ENCODE measurements at places on chromosomes 6 and 20. TPM values are rescaled to one million over a fixed set of nuclear protein-coding genes. Genes with fewer than 3 reads are reported as not detected.

The PACSIN1 gene
- 0.69 TPM for total RNA-seq

The UBE2C gene
- total RNA-seq = 189 TPM

The CAP2 gene
- total RNA-seq = 15.7 TPM

The ETV7 gene
- total RNA-seq = 8.7 TPM

The FNDC1 gene
- 0.17 TPM for total RNA-seq

The APCDD1L gene
- not detected for total RNA-seq

The OR2J3 gene
- not detected for total RNA-seq

The ZBTB12 gene
- total RNA-seq = 22.6 TPM

The KCNK16 gene
- total RNA-seq = not detected

The CENPQ gene
- 16.4 TPM for total RNA-seq

The CLPSL1 gene
- total RNA-seq = not detected

DNA sequence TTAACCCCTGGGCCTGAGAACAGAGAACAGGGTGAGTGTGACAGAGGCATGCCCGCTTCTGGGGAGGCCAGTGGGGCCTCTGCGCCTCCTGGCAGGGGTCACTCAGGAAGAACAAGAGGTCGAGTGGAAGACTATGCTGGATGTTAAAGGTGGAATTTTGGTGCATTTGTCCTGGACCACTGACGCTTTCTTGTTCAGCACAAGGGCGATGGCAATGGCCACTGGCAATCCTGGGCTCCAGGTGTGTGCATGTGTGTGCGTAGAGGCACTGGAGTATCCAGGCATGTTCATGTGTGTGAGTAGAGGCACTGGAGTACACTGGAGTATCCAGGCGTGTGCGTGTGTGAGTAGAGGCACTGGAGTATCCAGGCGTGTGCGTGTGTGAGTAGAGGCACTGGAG is 23.5 kb upstream of the NPBWR2 start:
- H3K27me3 ChIP-seq = peaks cover 56% of the 10 kb centered on the region
- H3K27ac ChIP-seq = no peak overlapping the region
- H3K4me1 ChIP-seq = peaks cover 9% of the 10 kb centered on the region
- DNase-seq = no peak

DNA sequence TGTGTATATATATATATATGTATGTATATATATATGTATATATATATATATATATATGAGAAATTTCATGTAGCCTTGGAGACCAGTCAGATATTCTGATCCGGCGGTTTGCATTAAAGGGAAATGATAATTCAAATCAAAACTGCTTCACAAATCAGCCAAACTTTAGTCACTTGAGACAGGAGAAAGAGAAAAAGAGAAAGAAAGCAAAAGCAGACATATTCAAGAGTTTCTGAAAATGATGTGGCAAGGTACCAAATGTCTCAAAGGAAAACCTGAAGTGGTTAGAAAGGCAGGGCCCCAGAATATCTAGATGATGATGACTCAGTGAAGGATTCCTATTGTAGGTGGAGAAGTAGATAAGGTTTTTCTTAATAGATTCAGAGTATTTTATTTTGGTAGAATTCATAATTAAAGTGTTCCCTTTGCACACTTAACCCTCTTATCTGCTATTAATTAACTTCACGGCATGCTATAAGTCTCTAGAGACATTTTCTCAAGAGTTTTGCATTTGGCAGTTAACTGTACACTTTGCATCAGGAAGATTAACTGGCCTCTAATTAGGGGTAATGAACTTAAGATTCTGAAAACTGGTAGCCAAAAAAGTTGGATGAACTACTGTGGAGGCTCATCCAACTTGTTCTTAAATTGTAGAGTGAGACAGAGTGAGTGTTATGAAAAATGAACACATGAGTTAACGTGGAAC is 50.1 kb upstream of the ASF1A start:
- no peak overlapping the region for H3K27ac ChIP-seq
- no peaks in the 10 kb centered on the region for H3K27me3 ChIP-seq
- H3K4me1 ChIP-seq = peaks cover 12% of the 10 kb centered on the region
- no peak for DNase-seq
- H3K4me3 ChIP-seq = no peak overlapping the region

GRCh38 chr20:8940326-8940725 is 128.6 kb upstream of the PLCB4 start:
- DNase-seq = no peak
- no peaks in the 10 kb centered on the region for H3K36me3 ChIP-seq
- no peak overlapping the region for H3K4me3 ChIP-seq
- H3K27me3 ChIP-seq = no peaks in the 10 kb centered on the region

DNA sequence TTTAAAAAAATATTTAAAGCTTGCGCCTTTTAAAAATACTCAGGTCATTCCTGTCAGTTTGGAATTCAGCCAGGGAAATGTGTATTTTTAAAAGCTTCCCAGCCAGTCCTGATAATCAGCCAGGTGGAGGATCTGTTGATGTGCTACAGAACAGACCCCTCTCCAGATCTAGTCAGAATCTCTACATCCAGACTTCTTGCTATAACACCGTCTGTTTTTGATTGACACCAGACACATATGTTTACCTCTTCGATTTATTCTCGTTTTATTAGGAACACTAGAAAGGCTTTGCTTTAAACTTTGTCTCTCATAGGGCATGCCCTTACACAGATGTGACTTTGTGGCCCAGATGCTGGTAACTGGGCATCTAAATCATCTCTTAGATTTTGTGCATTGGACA is 11.7 kb downstream of the PARD6B start:
- peak overlapping the region; percentile 63 for H3K4me3 ChIP-seq
- peaks cover 95% of the 10 kb centered on the region for H3K36me3 ChIP-seq
- H3K27me3 ChIP-seq = no peaks in the 10 kb centered on the region

DNA sequence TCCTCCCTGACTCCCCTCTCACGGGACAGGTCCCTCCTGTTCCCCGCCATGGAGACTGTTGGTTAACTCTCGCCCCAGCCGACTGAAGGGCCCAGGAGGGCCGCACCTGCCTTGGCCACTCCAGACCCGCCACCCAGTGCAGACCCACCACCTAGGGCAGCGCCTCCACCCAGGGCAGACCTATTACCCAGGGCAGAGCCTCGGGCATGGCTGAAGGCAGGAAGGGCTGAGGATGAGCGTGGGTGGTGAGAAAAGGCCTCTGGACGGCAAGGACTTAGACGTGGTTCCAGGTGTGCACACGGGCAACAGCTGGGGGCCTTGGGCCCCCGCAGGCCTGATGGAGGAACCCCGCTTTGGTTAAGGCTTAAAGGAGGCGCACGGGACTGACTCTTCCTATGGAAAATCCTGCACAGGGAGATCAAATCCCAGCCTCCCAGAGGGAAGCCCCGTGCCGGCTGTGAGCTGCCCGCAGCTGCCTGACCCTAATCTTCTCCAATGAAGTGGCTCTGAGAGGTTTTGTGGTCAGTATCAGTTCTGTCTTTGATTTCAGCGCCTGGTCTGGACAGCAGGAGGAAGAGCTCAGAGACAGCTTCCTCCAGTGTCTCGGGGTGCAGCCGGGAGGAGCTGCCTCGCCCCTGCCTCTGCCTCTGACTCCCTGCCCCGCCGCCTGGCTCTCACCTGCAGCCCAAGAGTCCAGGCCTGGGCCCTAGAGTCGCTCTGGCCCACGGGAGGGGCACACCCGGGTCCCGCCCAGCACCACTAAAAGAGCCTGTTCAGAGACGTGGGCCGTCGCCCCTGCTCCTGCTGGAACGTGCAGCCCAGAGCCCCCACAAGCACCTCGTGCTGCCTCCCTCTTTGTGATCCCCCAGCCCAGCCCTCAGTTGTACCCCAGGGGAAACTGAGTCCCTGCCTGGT is 12.1 kb upstream of the CHRNA4 start:
- no peak overlapping the region for H3K27ac ChIP-seq
- peaks cover 100% of the 10 kb centered on the region for H3K27me3 ChIP-seq
- DNase-seq = no peak
- no peaks in the 10 kb centered on the region for H3K4me1 ChIP-seq
- no peaks in the 10 kb centered on the region for H3K36me3 ChIP-seq

GRCh38 chr6:118558464-118559217 is 10.5 kb downstream of the PLN start:
- DNase-seq = no peak
- H3K4me3 ChIP-seq = no peak overlapping the region
- no peaks in the 10 kb centered on the region for H3K27me3 ChIP-seq
- no peaks in the 10 kb centered on the region for H3K36me3 ChIP-seq

- H3K4me1 ChIP-seq = peaks cover 8% of the 10 kb centered on the region
- DNase-seq = no peak
- H3K27me3 ChIP-seq = peaks cover 99% of the 10 kb centered on the region
- no peaks in the 10 kb centered on the region for H3K36me3 ChIP-seq
Observed at GRCh38 chr6:33085627-33086026, 9.8 kb downstream of the HLA-DPB1 start.

DNA sequence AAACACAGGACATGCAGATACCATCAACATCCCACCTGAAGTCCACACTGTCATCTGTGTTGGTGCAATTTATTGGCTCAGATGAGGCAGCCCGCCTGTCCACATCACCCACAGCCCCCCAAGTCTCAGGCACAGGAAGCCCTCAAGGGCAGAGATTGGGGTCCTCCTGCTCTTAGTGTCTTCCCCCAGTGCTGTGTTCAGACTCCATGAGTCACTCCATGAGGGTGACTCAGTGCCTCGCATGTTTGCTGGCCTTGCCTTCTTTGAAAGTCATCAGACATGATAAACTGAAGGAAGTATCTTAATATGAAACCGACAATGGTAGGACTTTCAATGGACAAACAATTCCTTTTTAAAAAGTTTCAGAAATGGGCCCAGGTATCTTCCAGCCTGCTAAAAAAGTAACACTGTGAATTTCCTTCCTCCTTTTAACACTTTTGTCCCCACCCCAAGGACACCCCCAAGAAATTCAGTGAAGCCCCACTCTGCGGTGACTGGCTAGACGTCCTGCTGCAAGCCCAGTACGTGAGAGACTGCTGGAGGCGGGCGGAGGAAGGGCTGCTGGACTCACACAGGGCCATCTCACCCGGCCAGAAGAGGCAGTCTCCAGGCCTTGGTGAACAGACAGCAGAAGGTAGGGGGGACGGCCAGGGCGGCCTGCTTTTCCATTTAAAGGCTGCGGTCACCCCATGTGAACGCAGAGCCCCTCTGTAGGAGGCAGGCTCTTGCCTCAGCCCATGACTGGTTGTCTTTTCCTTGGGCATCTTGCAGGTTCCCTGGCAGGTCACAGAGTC is 43.0 kb upstream of the KCNK16 start:
- peaks cover 7% of the 10 kb centered on the region for H3K4me1 ChIP-seq
- H3K27me3 ChIP-seq = peaks cover 80% of the 10 kb centered on the region
- DNase-seq = no peak
- H3K36me3 ChIP-seq = no peaks in the 10 kb centered on the region
- no peak overlapping the region for H3K4me3 ChIP-seq
- H3K27ac ChIP-seq = no peak overlapping the region

DNA sequence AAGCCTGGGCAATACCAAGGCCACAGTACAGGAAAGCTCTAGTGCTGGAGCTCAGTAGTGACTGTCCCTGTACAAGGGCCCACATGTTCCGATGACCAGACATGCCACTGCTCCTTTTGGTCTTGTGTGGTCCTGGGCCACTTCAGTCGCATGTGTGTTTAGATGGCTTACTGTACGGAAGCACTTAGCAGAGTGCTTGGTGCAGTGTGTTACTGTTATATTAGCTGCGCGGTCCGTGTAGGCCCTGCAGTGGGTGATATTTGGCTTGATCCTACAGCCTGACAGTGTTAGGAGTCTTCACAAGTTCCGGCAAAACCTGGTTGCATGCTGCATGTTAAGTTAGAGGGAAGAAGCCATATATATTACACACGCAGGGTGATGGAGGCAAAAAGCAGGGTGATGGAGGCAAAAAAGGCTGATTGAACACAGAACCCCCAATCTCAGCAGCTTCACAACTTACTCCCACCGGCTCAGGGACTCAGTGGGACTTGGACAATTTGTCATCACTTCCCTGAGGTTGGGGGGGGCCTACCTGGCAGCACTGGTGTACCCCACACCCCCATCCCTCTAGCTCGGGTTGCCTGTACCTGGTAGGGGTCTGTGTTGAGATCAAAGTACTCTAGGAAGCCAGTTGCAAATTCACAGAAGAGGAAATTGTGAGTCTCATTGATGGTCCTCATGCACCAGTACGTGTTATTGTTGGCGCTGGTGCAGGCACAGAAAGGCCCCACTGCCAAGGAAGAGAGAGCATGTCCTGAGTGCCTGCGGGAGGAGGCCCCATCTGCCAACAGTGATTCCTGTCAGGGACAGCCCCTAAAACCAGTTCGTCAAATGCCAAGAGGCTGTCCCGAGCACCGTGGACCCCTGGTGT is 122.6 kb downstream of the SULF2 start:
- no peak overlapping the region for H3K4me3 ChIP-seq
- peaks cover 60% of the 10 kb centered on the region for H3K36me3 ChIP-seq
- no peak for DNase-seq

GRCh38 chr6:1817033-1817761 is 207.5 kb downstream of the FOXC1 start:
- no peaks in the 10 kb centered on the region for H3K27me3 ChIP-seq
- no peaks in the 10 kb centered on the region for H3K36me3 ChIP-seq
- no peak for DNase-seq
- no peaks in the 10 kb centered on the region for H3K4me1 ChIP-seq

- peak within 1 kb of the TSS; percentile 93 for H3K4me3 ChIP-seq
- H3K27ac ChIP-seq = peak within 1 kb of the TSS; percentile 96
- H3K4me1 ChIP-seq = no peaks in the 10 kb centered on the region
- peak; percentile 89 for DNase-seq
- no peaks in the 10 kb centered on the region for H3K27me3 ChIP-seq
Observed at GRCh38 chr6:109440331-109441068, at the start of the genes PPIL6 and SMPD2. Gene PPIL6, minus strand, starts transcription at chr6:109440628. Its CDS starts 38 bp downstream, at chr6:109440590. Gene SMPD2, plus strand, starts transcription at chr6:109440724. Its CDS starts 398 bp downstream, at chr6:109441122.

DNA sequence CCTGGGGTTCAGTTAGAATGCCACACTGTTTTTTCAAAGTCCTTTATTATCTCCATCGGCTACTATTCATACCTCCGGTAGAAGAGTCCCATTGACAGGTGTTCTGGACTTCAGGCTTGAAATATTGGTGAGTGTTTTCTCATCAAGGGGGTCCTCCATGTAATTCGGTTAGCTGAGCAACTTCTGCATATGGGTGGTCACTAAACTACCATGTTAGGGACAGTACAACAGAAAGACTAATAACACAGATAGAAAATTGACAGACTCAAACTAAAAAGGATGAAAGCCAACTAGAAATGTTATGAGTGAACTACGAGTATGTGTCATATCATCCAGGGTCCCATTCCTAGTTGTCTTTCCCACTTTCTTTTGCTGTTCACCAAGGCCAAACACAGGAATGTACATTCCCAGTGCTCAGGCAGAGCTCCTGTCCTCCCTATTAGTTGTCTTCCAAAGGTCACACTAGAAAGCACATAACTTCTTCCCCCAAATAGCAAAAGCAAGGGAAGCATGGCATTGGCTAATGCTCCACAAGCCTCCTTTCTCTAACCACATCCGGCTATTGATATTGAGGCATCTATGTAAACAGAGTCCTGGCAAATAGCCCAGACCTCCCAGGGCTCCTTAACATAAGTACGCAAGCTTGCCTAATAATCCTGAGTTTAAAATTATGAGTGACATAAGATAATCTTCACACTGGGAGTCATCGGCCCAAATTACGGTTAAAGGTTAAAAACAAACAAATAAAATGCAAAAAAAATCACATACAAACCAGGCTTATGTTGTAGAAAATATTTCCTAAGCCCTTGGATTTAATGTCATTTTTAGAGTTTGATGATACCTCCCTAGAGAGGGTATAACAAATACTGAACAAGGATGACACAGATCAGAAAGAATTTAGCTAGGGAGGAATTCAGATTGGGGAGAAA is 13.2 kb downstream of the CCN2 start:
- no peaks in the 10 kb centered on the region for H3K36me3 ChIP-seq
- H3K27ac ChIP-seq = no peak overlapping the region
- no peaks in the 10 kb centered on the region for H3K4me1 ChIP-seq

- no peaks in the 10 kb centered on the region for H3K4me1 ChIP-seq
- no peak for DNase-seq
- no peaks in the 10 kb centered on the region for H3K27me3 ChIP-seq
- peaks cover 34% of the 10 kb centered on the region for H3K36me3 ChIP-seq
- no peak overlapping the region for H3K4me3 ChIP-seq
Observed at GRCh38 chr20:35021063-35021462, 65.4 kb downstream of the MYH7B start.

- no peaks in the 10 kb centered on the region for H3K27me3 ChIP-seq
- DNase-seq = peak; percentile 37
- H3K4me1 ChIP-seq = peaks cover 11% of the 10 kb centered on the region
- no peaks in the 10 kb centered on the region for H3K36me3 ChIP-seq
- H3K27ac ChIP-seq = peak overlapping the region; percentile 35
Observed at GRCh38 chr6:10633216-10633615, 61.2 kb downstream of the C6orf52 start.
